ENCODE measurements at places on chromosomes 12 and 14. TPM values are rescaled to one million over a fixed set of nuclear protein-coding genes. Genes with fewer than 3 reads are reported as not detected.

The ZFP36L1 gene
- total RNA-seq: 377 TPM

The ANG gene
- 3.8 TPM for total RNA-seq

The PLCZ1 gene
- total RNA-seq: not detected

The LYZ gene
- total RNA-seq: 0.34 TPM

The NFATC4 gene
- 298 TPM for total RNA-seq

The SLC25A47 gene
- total RNA-seq: not detected

The CRACR2A gene
- 1.1 TPM for total RNA-seq

The MTRFR gene
- total RNA-seq: 16.6 TPM

The GALNT6 gene
- 14.3 TPM for total RNA-seq

The MFAP5 gene
- total RNA-seq: 1.8 TPM

The CLEC9A gene
- total RNA-seq: not detected

The CAPZA3 gene
- not detected for total RNA-seq

The RNU7-1 gene
- not detected for total RNA-seq

The ZC2HC1C gene
- 2.3 TPM for total RNA-seq

The GALNT8 gene
- 2.0 TPM for total RNA-seq

The ZBTB42 gene
- 5.8 TPM for total RNA-seq

The SYNE3 gene
- total RNA-seq: 1.9 TPM

The GPR132 gene
- 1.1 TPM for total RNA-seq

The NR4A1 gene
- total RNA-seq: 141 TPM

The ANAPC5 gene
- total RNA-seq: 117 TPM

The ACOT4 gene
- total RNA-seq: 1.5 TPM

The CMA1 gene
- not detected for total RNA-seq

The CATSPERB gene
- 0.61 TPM for total RNA-seq

The TEX52 gene
- not detected for total RNA-seq

The SELPLG gene
- total RNA-seq: 0.47 TPM

The IGFBP6 gene
- 77.2 TPM for total RNA-seq

The PSMA3 gene
- total RNA-seq: 142 TPM

The MYBPC1 gene
- total RNA-seq: not detected

The CLEC6A gene
- total RNA-seq: not detected

The AKAP3 gene
- 1.0 TPM for total RNA-seq

The KRT71 gene
- not detected for total RNA-seq

The HNF1A gene
- total RNA-seq: not detected

The SERPINA5 gene
- 0.16 TPM for total RNA-seq

The SERPINA12 gene
- total RNA-seq: not detected

The FOXM1 gene
- 24.9 TPM for total RNA-seq

The WNT1 gene
- total RNA-seq: not detected

The STXBP6 gene
- total RNA-seq: 14.5 TPM

The ESYT1 gene
- total RNA-seq: 64.7 TPM

The SYNDIG1L gene
- total RNA-seq: 0.58 TPM

The CD27 gene
- total RNA-seq: not detected

The RPS6KL1 gene
- 0.13 TPM for total RNA-seq

The RPGRIP1 gene
- total RNA-seq: 0.35 TPM

The TMEM117 gene
- 35.3 TPM for total RNA-seq

The FAM90A1 gene
- 0.09 TPM for total RNA-seq

The FKBP11 gene
- 34.7 TPM for total RNA-seq

The OR4K13 gene
- total RNA-seq: not detected

The NKX2-1 gene
- total RNA-seq: not detected

The OAS2 gene
- 0.22 TPM for total RNA-seq

The OLR1 gene
- 1.4 TPM for total RNA-seq

The TECPR2 gene
- total RNA-seq: 29.8 TPM

The TAS2R9 gene
- total RNA-seq: 0.56 TPM

The OVCH1 gene
- not detected for total RNA-seq

The CLEC2B gene
- total RNA-seq: not detected

The SLC5A8 gene
- not detected for total RNA-seq

The SDSL gene
- total RNA-seq: 11.6 TPM

The KRT79 gene
- not detected for total RNA-seq

The AACS gene
- total RNA-seq: 34.6 TPM

The TSPAN9 gene
- 46.7 TPM for total RNA-seq

The HAL gene
- total RNA-seq: 1.6 TPM

All from mesothelial cell of epicardium (in vitro differentiated cells).